ENCODE measurements at places on chromosomes 1 and 21.

GRCh38 chr21:46071082-46071481 is 26.8 kb upstream of the COL6A2 start:
- ATAC-seq = no peak

GRCh38 chr1:4660917-4661594 is 6.6 kb downstream of the AJAP1 start:
- ATAC-seq = no peak

GRCh38 chr1:31476891-31477846 is 64.2 kb downstream of the SERINC2 start:
- ATAC-seq = peak; percentile 57

DNA sequence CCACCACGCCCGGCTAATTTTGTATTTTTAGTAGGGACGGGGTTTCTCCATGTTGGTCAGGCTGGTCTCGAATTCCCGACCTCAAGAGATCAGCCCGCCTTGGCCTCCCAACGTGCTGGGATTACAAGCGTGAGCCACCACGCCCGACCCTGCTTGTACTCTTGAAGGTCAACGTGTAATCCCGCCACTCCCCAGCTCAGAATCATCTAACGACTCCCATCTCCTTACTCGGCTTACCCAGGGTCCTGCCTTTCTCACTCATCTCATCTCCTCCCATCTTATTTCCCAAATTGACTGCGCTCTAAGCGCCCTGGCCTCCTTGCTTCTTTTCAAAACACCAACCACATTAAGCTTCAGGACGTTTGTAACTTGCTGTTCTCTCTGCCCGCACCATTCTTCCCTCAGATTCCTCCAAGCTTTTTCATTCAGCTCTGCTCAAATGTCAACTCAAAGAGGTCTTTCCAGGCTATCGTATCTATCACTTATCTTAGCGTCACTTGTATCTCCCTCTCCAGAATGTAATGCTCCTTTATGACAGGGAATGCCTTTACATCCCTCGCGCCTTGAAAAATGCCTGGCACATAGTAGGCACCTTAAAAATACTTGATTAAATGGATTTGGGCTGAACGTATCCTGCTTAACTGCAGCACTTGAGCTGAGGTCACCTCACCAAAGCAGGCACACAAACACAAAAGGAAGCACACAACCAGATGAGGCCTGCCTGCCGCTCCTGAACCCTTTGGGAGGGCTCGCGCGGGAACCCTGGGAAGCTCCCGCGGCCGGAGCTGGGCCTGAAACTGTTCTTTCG is 1.4 kb upstream of the USP1 start:
- ATAC-seq = no peak

GRCh38 chr1:7856345-7856744 is 3.5 kb upstream of the UTS2 start:
- peak; percentile 41 for ATAC-seq

DNA sequence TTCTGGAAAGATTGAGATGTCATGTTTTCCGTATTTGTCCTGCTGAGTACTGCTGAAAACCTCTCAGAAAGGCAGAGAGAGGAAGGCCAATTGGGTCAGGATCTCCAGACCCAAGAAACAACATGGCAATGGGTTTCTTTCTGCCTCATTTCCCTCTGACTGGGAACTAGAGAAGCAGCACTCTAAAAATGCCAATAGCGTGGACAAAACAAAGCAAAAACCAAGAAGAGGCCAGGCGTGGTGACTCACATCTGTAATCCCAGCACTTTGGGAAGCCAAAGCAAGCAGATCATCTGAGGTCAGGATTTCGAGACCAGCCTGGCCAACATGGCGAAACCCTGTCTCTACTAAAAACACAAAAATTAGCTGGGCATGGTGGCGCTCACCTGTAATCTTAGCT is 18.3 kb downstream of the TNFRSF9 start:
- no peak for ATAC-seq

GRCh38 chr1:44784094-44785028 is 3.6 kb downstream of the BEST4 start:
- ATAC-seq = peak; percentile 35

DNA sequence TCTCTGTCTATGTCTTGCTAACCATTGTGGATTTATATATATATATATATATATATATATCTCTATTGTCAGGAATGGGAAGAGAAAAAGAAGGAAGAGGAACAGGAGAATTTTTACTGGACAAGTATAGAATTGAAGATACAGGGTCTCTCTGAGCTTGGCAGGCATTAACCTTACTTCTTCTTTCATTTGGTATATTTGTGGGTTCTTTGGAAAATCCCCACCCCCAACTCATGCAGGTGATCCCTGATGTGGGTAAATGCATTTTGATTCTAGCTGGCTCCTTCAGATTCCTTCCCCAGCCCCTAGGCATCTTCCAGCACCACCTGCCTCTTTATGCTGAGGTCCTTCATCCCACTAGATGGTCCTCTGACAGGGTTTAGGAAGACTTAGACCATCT is 78.8 kb upstream of the TRABD2B start:
- no peak for ATAC-seq

DNA sequence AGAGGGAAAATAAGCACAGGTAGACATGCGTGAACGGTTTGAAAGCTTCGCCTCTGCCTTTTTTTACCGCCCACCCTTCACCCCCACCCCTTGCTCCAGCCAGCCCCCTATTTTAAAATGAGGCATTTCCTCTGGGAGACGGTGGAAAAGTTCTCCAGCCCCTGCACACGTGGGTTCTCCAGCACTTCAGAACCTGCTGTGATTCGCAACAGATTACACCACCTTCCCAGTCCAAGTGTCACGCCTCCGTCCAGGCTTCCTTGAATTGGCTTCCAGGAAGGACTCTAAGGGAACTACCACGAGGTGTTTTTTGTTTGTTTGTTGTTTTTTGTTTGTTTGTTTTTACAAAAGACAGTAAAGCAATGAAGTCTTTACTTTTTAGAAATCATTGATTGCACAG is 2.6 kb downstream of the LRRC7 start:
- no peak for ATAC-seq

GRCh38 chr1:226604560-226605317 is 56.2 kb downstream of the STUM start:
- ATAC-seq = no peak

DNA sequence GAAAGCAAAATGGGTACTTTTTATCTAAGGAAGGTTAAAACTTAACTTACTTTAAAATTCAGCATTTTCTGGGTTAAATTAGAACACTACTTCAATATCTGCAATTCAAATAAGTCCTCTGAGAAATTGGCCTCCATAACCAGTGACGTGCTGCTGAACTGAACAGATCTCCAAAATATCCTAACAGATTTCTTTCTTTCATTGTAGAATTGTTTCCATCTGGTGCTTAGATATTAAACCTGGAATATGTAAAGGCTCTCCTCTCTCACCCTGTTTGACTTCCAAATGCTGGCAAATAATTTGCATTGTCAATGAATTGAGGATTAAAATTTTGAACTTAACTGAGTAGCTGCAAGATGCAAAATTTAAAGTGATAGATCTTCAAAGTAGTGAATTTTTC is 316.9 kb upstream of the CXADR start:
- ATAC-seq = no peak

DNA sequence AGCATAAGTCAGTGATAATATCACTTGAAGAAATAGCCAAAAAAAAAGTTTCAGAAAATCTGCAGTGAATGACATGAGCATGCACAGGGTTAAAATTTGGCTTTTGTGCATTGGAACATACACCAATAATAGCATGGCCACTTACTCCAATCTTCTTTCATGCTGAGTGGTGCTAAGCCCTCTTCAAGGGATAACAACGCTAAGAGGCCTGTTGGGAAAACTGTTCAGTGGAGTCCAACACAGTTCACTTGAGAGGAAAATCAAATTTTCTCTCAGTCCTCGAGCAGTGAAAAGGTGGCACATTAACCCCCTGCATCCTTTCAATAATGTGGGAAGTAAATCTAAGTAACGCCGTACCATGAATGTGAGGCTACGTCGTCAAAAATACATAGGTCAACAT is 264.7 kb downstream of the SPATA17 start:
- ATAC-seq = no peak

DNA sequence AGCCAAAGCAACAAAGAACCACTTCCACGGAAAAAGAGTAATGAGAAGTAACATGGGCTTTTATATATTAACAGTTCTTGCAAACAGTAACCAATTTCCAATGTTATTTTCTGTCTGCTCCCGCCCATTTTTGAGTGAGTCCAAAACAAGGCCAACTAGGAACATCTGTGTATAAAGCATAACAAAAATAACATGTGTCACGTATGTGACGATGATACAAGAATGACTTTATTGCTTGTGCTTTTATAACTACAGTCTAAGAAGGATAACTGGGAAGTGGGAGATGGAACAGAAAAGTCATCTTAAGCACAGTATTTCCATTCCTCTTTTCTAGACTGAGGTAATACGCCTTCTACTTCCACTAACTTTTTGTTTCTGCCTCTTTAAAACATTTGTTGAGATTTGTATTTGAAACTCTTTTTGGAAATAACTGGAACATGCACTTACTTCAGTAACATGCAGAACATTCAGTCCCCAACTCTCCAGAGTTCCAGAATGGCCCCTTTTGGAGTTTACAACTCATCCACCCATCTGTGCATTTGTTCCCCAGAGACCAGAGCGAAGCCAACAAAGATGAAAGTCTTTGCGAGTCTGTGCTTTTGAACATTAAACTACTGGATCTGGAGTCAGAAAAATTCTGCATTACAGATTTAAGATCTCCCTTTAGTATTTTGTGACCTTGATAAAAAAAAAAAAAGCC is 143.0 kb upstream of the ZRANB2 start:
- no peak for ATAC-seq

DNA sequence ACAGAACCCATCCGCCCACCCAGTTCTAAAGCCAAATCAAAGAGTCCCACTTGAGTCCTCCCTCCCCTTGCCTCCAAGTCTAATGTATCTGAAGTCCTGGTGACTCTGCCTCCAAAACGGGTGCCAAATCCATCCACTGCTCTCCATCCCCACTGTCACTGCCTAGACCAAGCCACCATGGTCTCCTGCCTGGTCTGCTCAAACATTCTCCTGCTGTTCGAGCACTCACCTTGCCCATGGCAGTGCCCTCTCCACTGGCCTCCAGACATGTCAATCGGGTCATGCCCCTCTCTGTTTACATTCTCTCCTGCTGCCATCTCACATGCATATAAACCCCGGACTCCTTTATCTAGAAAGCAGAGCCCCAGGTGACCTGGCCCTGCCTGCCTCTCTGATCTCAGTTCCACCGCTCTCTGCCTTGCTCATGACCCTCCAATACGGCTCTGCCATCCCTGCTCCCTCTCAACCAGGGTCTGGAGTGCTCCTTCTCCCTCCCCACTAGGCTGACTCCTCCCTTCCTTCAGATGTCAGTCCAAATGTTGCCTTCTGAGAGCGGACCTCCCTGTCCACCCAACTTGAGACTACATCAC is 32.1 kb upstream of the MX1 start:
- no peak for ATAC-seq

DNA sequence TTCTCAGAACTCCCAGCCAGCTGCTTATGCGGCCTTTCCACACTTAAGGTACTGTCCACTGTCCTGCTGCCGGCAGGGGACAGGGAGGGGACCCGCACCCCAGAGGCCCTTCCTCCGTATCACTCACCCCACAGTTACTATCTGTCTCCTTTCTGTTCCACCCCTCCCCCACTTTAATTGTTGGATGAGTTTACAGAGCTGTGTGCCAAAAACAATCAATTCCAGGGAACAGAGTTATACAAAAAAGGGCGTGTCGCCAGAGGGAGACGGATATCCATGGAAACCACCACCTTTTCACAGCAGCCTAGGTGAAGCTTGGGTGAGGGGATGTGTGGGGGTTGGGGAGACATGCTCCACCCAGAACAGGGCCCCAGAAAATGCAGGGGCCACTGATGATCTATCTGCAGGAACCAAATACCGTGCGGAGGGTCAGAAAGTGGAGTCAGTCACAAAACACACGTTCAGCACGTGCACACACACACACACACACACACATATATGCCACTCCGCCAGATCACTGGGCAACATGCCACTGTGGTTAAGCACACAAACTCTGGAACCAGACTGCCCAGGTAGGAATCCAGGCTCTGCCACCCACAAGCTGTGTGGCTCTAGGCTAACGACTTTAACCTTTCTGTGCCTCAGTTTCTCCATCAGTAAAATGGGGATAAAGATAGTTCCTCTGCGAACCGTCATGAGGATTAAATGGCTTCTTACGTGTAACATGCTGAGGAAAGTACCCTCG is 30.5 kb downstream of the CASZ1 start:
- ATAC-seq = no peak

DNA sequence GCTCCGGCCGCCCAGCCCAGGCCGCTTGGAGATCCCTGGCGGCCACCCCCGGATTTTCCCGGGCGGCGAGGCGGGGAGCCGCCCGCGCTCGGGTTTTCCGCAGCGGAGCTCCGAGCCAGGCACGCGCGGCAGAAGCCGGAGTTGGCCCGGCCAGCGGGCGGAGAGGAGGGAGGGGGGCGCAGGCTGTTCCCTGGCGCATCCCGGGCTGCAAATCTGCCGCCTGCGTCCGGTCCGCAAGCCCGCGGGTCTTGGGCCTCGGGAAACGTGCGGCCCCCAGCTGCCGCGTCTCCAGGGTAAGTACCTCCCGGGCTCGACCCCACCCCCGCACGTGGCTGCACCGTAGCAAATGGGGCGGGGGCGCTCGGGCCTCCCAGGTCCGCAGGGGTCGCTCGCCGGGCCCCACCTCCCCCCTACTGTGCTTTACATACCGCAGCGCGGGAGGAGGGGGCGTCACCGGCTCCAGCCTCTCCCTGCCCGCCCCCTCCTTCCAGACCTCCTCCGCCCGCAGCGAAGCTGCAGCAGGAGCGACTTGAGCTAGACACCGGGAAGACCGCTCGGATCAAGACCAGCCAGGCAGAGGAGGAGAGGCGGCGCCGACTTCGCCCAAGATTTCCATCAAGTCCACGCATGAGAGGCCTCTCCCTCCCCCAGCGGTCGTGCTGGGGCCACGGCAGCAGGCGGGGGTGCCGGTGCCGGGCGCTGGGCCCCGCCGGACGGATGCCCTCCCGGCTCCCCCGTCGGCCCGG is 1.6 kb downstream of the TMEM200B start:
- ATAC-seq = no peak
